Activated CD4-positive, CD25-positive, alpha-beta regulatory T cell (primary cell): ENCODE measurements at places on chromosomes 3 and 15.

GRCh38 chr3:138761002-138761401 is 73.7 kb downstream of the PIK3CB start:
- DNase-seq: no peak

- DNase-seq: no peak
Measured at GRCh38 chr3:49972656-49973055, 32.7 kb downstream of the RBM6 start.

- no peak for DNase-seq
Measured at GRCh38 chr3:184717399-184717983, 5.6 kb upstream of the MAGEF1 start.

GRCh38 chr3:128455786-128456748 is 10.6 kb downstream of the DNAJB8 start:
- DNase-seq: no peak

- no peak for DNase-seq
Measured at GRCh38 chr3:57019057-57019456, 41.4 kb upstream of the SPATA12 start.

DNA sequence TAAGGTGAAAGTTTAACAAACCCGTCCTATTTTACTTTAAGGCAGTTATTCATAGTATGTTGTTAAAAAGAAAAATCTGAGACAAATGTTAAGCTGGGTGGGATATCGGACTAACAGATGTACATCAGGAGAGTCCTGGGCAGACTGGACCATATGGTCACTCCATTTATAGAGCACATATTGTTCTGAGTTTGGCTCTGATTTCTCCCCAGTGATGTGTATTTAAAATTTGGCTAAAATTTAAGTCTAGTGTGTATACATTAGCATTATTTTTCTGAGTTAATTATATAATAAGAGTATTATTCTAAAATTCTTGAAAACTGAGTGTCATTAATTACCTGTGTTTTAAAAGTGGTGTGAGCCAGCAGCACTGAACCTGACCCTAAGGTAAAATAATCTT is 6.1 kb downstream of the GMPS start:
- DNase-seq: no peak

DNA sequence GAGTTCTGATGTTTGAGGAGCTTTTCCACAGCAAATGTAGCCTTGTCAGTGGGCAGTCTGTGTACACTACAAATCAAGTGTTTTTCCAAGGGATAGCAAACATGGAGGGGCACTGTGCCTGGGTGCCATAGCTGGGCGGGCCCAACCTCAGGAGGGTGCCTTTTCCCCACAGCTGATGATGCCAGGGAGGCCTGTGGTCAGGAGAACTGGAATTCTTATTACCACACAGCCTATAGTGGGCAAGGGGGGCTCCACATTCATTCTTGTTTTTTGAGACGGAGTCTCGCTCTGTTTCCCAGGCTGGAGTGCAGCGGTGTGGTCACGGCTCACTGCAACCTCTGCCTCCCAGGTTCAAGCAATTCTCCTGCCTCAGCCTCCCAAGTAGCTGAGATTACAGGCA is 41.8 kb downstream of the SYNM start:
- DNase-seq: no peak

GRCh38 chr15:89669941-89670340 is 9.2 kb downstream of the PLIN1 start:
- no peak for DNase-seq

DNA sequence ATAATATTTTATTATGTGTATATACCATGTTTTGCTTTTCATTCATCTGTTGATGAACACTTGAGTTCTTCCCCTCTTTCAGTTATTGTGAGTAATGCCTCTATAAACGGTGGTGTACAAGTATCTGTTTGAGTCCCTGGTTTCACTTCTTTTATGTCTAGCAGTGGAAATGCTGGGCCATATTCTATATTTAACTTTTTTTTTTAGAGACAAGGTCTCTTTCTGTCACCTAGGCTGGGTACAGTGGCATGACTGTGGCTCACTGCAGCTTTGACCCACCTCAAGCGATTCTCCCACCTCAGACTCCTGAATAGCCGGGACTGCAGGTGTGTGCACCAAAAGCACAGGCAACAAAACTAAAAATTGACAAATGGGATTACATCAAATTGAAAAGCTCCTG is 19.9 kb downstream of the GOLM2 start:
- DNase-seq: no peak

DNA sequence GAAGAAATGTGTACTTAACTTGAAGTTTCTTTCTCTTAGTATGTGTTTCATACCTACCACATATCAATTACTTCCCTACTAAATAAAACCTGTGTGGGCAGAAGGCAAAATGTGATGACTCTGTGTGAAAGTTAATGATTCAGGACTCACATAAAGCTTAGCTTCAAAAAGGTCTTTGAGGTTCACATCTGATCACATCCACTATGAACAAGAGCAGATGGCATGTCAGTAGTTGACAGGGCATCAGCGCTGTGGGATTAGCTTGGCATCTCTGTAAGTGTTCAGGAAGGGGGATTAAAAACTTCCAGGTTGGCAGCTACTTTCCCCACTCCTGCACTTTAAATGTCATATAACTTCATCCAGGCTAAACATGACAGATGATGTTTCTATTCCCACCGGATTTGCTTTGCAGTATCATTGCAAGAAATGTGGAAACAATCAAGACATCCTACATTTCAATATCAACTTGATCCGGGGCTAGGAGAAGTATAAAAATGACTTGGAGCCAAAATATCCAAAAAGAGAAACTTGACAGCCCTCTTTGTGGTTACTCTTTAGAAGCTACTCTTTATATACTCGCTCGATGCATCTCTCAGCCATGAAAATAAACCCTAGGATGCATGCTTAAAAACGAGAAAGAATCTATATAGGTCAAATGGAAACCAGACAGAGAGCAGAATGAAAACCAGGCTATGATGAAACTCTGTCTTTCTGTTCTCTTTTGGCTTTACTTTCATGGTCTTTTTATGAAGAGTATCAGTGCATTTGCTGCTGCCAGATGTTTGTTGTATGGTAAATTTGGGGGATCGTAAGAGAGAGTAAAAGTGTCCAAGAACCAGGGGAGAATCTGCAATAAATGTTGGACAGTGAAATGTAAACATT is 273.1 kb upstream of the ALCAM start:
- DNase-seq: no peak

- DNase-seq: no peak
Measured at GRCh38 chr3:159964166-159964973, 24.3 kb upstream of the IL12A start.

DNA sequence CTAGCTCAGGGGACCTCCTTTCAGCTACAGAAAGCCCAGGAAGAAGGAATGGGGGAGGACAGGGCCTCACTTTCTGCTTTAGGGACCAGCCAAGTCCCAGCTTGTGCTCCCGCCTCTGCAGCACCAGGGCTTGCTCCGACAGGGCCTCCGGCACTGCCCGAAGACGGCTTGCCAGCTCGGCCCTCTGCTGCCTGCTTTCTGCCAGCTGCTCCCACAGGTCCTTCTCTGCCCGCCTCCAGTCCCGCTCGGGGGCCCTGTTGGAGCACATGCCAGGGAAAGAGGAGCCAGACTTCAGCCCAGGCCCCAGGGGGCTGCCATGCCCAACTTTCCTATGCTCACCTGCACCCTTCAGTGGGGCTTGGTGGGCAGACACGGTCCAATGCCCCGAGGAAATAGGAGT is 4.3 kb upstream of the CLK3 start:
- DNase-seq: no peak

DNA sequence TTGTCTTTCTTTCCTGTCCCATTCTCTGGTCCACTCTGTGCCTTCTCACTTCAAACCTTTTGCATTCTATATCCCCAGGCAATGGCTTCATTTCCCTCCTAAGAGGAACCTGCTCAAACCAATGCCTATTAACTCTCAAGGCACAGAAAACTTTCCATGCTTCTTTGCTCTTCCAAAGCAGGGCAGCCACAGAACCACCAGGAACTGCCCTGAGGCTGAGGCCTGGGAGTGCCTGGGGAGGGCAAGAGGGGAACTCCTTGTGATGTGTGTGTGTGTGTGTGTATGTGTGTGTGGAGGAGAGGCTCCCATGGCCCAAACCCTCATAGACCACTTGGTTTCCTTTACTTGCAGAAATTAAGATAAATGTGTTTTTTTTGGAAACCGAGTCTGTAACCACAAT is 14.1 kb upstream of the PGPEP1L start:
- DNase-seq: no peak

DNA sequence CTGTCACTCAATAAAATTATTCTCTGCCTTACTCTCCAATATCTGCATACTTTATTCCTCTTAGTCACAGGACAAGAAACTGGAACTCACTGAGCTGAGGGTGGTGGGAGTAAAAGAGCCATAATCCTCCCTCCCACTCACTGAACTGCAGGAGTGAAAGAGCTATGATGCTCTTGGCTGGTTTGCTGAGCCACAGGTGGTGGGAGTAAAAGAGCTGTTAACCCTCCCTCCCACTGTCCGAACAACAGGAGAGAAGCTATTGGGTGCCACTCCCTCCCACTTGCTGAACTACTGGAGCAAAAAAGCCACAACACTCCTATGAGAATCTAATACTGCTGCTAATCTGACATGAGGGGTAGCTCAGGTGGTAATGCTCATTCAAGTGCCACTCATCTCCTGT is 391.0 kb downstream of the NSUN3 start:
- DNase-seq: no peak

DNA sequence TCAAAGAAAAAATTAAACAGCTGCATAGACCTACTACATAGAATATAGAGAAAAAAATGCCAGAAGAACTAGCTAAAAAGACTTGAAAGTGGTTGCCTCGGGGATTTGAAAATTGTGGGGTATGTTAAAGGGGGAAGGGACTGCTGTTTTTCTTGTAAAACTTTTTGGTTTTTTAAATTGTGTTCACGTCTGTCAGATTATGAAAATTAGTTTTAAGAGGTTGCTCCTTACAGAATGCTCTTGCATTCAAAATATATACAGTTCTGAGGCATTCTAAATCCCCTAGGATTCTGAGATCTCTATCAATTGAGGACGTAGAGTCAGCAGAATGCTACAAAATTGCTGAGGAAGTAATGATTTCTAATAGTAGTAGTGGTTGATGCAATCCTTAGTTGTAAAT is 28.6 kb downstream of the PIAS1 start:
- no peak for DNase-seq

DNA sequence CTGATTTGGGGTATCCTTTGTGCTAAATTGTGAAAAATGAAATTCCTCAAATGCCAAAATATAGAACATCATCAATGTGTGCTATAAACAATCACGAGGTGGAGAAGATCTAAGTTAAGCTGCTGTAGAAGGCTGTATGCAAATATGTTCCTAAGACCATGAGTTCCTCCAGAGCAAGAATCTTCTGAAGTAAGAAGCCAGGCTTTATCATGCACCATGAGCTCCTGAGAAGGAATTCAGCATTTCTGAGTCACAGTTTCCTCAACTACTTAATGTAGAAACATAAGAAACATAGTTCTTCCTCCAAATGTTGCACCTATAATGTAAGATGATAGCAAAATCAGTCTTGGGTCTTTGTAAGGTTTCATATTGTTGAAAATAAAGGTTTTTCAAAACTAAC is 241.7 kb upstream of the MDFIC2 start:
- DNase-seq: no peak

GRCh38 chr15:39881790-39882189 is 38.3 kb downstream of the GPR176 start:
- DNase-seq: no peak

- DNase-seq: no peak
Measured at GRCh38 chr3:140134231-140134965, 199.4 kb downstream of the CLSTN2 start.

GRCh38 chr3:63026722-63027121 is 151.5 kb upstream of the CADPS start:
- no peak for DNase-seq

- no peak for DNase-seq
Measured at GRCh38 chr3:31041161-31041978, 146.9 kb upstream of the GADL1 start.

GRCh38 chr3:23764407-23764806 is 41.3 kb upstream of the UBE2E1 start:
- DNase-seq: no peak

GRCh38 chr3:184976-185375 is 11.6 kb upstream of the CHL1 start:
- no peak for DNase-seq

DNA sequence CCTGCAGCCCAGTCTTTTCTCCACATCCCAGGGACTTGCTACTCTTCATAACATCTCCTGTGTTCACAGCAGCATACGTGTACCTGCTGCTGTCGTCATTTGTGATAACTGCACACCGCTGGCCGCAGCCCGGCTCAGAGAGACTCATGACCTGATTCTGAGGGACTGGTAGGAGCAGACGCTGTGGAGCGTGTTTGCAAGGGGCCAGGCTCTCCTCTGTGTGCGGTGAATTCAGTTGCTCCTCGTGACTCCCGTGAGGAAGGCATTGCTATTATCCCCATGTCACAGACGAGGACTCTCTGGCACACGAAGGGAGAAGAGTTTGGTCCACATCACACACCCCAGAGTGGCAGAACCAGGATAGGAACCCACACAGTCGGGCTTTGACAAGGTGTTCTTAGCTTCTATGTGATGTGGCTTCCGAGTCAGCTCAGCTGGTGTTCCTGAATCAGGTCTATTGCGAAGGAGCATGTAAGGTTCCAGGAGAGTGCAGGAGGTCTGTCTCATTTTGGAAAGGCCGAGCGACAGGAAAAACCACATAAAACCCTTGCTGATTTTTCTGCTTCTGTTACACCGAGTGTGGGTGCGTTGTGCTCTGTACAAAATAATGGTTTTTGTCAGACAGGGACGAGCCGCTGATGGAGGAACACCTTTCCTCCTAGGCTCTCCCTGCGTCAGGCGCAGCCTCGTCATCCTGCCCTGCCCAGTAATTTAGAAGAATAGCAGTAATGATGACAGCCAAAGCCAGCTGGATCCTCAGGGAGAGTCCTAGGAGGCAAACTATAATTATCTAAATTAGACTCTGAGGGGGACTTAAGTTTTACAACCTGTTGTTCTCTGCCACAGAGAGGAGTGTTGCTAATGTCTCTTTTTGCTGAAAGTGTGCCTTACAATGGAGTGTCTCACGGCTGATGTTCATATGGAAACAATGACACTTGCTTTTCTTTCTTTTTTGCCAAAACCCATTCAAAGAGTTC is 157.5 kb upstream of the RGMA start:
- DNase-seq: no peak
